Activated T-cell treated with anti-CD3 and anti-CD28 coated beads, Interleukin-2, amount 50 U/mL, for 1 hour (primary cell): ENCODE measurements at places on chromosomes 5 and 9.

DNA sequence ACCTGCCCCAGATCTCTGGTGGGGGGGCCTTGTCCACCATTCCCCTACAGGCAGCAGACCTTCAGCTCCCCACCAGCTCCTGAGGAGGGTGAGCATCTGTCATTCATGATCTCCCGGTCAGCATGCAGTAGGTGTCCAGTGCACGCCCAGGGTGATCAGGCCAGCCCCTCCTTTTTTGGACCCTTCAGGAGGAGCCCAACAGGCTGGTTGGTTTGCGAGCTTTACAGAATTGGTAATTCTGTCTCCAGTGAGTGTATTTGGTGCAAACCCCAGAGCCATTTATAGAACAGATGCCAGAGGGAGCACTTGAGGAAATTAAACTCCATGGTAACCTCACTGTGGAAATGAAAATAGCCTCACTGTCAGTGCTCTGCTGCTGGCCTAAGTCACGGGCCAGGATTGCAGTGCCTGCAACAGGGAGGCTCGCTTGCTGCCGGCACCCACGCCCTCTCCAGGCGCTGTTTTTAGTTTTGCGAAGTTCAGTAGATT lies 23.4 kb downstream of the WNK2 start:
- DNase-seq: no peak

GRCh38 chr9:12775679-12776512 lies 1.1 kb downstream of the LURAP1L start:
- no peak for DNase-seq

DNA sequence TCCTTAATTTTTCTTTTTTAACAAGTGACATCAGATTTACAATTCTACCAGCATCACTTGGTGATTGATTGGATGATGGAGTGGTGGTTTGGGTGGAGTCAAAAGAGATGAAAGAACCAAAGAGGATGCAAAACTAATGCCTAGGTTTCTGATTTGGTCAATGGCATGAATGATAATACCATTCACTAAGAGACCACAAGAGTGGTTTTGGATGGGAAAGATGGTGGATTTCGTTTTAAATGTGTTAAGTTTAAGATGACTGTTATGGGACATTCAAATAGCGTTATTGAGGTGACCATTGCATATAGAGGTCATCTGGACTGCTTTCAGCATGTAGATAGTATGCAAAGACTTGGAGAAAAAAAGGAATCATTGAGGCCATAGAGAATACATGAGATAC lies 3.6 kb downstream of the SMC5 start:
- DNase-seq: no peak

GRCh38 chr5:7763621-7764072 lies 87.3 kb downstream of the CFAP90 start:
- DNase-seq: no peak

DNA sequence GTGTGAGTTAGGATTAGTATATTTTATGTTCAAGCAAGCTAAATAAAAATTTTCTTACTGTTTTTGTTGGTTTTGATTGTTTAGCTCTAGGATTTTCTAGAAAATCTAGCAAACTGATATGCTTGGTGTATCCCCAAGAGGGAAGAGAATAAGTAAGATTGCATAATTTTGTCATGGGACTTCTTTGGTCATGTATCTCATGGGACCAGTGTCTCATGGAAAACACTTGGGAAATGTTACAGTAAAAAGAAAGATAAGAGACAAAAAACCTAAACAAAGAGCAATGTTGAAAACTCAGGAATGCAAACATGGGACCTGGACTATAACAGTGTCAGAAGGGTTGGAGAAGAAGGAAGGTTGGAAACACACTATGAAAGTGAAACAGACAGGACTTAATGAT lies 119.4 kb downstream of the TLR4 start:
- no peak for DNase-seq

DNA sequence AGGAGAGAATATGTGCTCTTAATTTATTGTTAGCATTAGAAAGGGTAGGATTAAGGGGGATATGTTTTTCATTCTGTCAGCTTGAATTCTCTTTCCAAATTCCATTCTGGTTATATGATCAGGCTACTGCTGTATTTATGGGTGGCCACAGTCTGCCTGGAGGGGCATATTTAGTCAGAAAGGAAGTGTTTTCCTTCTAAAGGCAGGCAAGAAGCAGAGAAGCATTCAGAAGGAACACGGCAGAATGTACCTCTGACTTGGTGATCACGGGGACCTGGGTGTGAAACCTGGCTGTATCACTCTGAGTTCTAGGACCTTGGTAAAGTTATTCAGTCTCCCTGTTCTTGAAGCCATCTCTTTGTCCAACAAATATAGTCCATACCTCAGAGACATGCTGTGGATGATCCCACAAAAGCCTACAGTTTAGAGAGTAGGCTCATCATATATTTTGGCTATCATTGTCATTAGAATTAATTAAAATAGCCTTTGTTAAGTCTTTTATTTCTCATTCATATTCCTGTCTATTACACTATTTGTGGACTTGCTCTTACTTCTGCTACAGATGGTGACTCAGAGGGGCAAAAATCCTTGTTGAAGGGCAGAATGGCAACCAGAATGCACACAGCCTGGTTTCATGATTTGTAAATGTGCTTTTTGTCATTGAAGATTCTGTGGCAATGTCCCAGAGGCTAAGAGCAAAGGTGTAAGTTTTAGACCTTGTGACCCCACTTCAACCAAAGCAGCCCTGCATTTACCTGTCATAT lies 2.7 kb downstream of the TNC start:
- DNase-seq: no peak

- no peak for DNase-seq
Observed at GRCh38 chr5:159010661-159011442, 88.9 kb downstream of the EBF1 start.

- no peak for DNase-seq
Observed at GRCh38 chr5:109003928-109004327, 256.2 kb downstream of the FER start.

- no peak for DNase-seq
Observed at GRCh38 chr9:33517373-33517772, 6.7 kb upstream of the ANKRD18B start.

- DNase-seq: no peak
Observed at GRCh38 chr9:80560976-80561375, 989.2 kb downstream of the TLE4 start.

GRCh38 chr5:168317521-168318147 lies 26.2 kb downstream of the WWC1 start:
- DNase-seq: no peak

- DNase-seq: no peak
Observed at GRCh38 chr5:69312459-69313160, 20.0 kb downstream of the CCDC125 start.

DNA sequence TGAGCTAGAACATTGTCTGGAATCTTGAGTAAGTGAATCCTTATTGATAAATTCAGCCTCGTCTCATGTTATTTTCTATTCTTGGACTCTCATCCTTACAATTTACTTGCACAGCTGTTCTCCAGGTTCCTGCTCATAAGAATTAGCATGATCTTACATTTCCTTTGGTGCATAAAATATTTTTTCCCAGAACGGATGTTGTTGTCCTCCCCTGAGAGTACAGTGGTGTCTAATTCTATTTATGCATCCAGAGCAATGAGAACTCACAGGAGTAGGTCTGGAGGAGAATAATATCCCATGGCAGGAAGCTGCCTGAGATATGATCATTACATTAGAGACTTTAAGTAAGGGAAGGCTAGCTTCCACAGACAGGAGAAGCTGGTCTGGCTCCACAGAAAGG lies 178.4 kb upstream of the MAST4 start:
- no peak for DNase-seq

GRCh38 chr9:113511047-113511521 lies 47.6 kb downstream of the RGS3 start:
- no peak for DNase-seq

DNA sequence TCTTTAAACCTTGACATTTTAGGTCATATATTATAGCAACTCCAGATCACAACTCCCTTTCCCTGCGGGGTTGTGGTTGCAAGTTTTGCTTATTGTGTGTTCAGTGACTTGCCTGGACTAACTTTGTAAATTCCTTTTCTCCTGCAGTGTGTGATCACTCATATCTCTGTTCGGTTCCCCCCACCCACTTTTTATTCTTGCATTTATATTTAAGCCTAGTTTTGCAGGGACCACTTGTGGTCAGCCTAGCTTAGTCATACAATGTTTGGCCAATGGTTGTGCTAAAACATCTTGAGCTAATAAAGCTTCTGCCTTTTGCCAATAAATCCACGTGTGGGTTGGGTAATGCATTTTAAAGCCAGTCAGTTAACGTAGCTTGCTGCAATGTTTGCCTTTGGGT lies 146.5 kb upstream of the IRX4 start:
- no peak for DNase-seq

- no peak for DNase-seq
Observed at GRCh38 chr5:168159425-168159824, 132.0 kb upstream of the WWC1 start.

- DNase-seq: no peak
Observed at GRCh38 chr5:55853041-55853670, 2.0 kb downstream of the IL31RA start.

- DNase-seq: no peak
Observed at GRCh38 chr5:142421228-142421617, 96.4 kb upstream of the SPRY4 start.

GRCh38 chr5:1568201-1568979 lies 44.6 kb upstream of the LPCAT1 start:
- DNase-seq: no peak

DNA sequence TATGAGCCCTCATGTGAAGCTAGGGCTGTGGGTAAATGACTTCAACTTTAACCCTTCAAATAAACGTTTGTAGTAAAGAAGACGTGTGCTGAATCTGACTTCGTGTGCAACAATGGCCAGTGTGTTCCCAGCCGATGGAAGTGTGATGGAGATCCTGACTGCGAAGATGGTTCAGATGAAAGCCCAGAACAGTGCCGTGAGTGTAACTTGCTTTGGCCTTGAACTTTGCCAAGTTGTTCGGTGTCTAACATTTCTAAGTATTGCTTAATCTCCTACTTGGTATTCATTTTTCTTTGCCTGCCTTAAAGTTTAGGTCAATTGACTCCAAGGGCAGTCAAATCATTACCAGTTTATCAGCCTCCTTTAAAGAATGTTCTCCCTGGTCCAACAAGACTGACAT lies 18.2 kb downstream of the VLDLR start:
- DNase-seq: no peak

DNA sequence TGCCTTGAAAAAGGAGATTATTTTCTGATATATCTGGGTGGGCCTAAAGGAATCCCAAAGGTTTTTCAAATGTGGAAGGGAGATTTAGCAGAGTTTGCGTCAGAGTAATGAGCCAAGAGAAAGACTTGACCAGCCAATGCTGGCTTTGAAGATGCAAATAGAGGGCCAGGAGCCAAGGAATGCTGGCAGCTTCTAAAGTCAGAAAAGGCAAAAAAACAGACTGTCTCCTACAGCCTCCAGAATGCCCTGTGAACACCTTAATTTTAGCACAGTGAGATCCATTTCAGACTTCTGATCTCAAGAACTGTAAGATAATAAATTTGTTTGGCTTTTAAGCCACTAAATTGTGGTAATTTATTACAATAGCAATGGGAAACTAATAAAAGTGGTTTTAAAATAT lies 122.6 kb upstream of the FREM1 start:
- no peak for DNase-seq

DNA sequence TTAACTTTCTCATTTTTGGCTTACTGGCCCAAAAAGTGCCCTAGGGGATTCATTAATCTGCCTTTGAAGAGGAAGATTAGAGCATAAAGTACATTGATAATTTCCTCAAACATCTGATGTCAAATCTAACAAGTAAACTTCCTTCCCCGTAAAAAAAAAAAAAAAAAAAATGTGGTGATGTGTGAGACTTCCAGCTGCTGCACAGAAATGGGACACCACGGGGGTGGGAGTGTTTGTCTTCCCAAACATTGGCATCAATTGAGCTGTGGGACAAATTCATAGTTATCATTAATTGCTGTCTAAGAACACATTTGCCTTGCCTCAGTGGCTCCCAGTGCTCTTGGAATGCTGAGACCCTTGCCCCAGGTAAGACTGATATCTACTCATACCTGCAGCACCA lies 149.6 kb downstream of the ADAMTS12 start:
- DNase-seq: no peak

DNA sequence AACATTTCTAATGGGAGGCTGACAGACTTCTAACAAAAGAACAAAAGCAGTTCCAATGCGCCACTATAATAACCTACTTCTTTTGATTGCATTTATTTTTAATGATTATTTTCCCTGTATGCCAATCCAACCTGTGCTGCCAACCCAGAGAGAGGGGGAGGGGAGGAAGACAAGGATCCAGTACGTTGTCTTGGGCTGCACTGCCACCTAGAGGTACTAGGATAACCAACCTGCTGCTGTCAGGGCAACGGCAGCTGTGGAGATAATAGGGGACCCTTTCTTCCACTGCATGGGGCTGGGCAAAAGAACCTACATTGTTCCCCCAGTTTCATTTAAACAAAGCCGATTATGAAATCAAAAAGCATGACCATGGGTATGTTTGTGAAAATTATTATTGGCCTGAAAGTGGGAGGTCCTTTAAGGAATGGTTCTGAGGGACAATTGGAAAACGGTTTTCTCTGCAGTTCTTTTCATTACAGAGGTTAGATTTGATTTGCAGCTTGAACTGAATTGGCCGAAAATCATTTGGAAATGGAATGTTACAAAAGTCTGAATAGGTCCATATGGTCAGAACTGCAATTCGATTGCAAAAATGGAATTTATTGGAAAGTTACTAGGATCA lies 101.3 kb downstream of the RASEF start:
- peak; percentile 17 for DNase-seq

GRCh38 chr5:170642066-170642735 lies 138.4 kb downstream of the KCNIP1 start:
- DNase-seq: no peak

DNA sequence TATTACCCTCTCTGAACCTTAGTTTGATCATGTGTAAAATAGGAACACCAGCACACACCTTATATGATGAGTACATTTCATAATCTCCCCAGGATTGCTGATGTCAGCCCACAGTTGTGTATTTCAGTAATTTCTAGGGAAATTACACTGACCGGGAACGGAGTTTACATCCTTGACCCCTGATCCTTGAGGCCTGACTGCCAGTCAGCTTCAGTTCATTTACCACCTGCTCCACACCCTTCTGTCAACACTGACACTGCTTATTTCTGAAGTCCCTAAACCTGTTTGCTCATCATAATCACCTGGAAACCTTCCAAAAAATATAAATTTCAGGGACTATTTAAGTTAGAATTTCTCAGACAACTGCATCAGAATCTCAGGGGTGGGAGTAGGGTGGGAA lies 55.3 kb downstream of the ZNF622 start:
- DNase-seq: no peak

DNA sequence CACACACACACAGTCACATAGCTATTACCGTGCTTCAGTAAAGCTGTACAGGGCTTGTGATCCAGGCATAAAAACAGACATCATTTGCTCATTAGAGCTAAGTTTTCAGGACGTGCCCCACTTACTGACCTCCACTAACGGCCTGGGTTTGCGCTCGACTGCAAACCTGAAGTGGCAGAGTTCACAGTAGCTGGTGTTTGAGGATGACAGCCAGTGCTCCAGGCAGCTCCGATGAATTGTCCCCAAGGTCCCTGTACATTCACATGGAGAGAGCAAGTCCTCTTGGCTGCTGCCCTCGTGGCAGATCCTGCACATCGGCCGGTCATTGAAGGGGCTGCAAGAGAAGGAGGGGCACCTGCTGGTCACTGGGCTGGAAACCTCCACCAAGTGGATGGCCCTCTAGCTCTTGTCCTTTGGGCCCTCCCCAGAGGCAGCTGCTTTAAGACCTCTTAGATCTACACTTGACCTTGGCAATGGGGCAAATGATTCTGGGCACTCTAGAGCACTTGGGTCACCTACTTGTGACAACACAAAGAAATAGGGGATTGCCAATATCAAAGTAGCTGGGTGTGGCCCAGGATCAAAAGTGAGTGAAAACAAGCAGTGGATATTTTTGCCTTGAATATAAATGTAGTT lies 115.4 kb downstream of the MARCHF3 start:
- no peak for DNase-seq
